SK-MEL-5 (cell line): ENCODE measurements at places on chromosomes 12 and 14. TPM values are rescaled to one million over a fixed set of nuclear protein-coding genes. Genes with fewer than 3 reads are reported as not detected.

The CLMN gene
- 19.5 and 24.0 TPM in 2 replicates for total RNA-seq

The TSPAN19 gene
- total RNA-seq = 0.48 and 0.69 TPM in 2 replicates

The KCNC2 gene
- total RNA-seq = not detected in 2 replicates

The SYT1 gene
- 0.72 TPM in 1 of 2 replicates, not detected in the other for total RNA-seq

The SLCO1B3 gene
- total RNA-seq = 0.21 TPM in 1 of 2 replicates, not detected in the other

The ACAD10 gene
- total RNA-seq = 17.2 and 23.0 TPM in 2 replicates

The CSRP2 gene
- 20.2 TPM in 2 replicates for total RNA-seq

The NID2 gene
- not detected in 2 replicates for total RNA-seq

The C12orf50 gene
- 0.58 and 0.69 TPM in 2 replicates for total RNA-seq
